ENCODE measurements at places on chromosomes 2 and 18.

DNA sequence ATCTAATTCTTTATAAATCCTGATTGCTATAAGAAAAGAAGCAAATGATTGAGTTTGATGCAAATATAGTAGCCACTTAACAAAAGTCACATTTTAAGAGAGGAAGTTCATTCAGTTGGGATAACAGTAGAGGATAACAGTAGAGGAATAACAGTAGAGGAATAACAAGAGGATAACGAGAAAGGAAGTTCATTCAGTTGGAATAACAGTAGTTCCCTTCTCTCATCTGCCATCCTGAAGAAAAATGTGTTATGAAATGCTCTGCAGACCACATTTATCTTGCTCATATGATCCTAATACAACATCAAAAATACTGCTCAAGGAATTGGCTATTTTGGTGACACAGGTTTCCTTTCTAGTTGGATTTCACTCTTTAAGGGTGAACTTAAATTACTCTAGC lies 105.3 kb upstream of the UNC80 start:
- no peak overlapping the region for H3K27ac ChIP-seq
- H3K4me1 ChIP-seq = no peaks in the 10 kb centered on the region
- no peak for DNase-seq
- no peaks in the 10 kb centered on the region for H3K36me3 ChIP-seq
- no peaks in the 10 kb centered on the region for H3K27me3 ChIP-seq

GRCh38 chr2:37472959-37473358 lies 128.5 kb downstream of the QPCT start:
- no peak for DNase-seq
- no peaks in the 10 kb centered on the region for H3K27me3 ChIP-seq
- H3K36me3 ChIP-seq = no peaks in the 10 kb centered on the region
- H3K27ac ChIP-seq = no peak overlapping the region
- no peaks in the 10 kb centered on the region for H3K4me1 ChIP-seq
- no peak overlapping the region for H3K4me3 ChIP-seq

- H3K4me3 ChIP-seq = no peak overlapping the region
- no peak for DNase-seq
- no peak overlapping the region for H3K27ac ChIP-seq
These were observed 226.1 kb downstream of the VAPA start for GRCh38 chr18:10139783-10140410.

- no peaks in the 10 kb centered on the region for H3K4me1 ChIP-seq
- H3K4me3 ChIP-seq = no peak overlapping the region
- no peak for DNase-seq
- no peaks in the 10 kb centered on the region for H3K27me3 ChIP-seq
- no peaks in the 10 kb centered on the region for H3K36me3 ChIP-seq
These were observed 50.6 kb downstream of the PSMD14 start for GRCh38 chr2:161358838-161359237.

GRCh38 chr2:65622951-65623535 lies 190.6 kb upstream of the SPRED2 start:
- H3K36me3 ChIP-seq = no peaks in the 10 kb centered on the region
- H3K27me3 ChIP-seq = no peaks in the 10 kb centered on the region
- H3K4me1 ChIP-seq = peaks cover 4% of the 10 kb centered on the region
- no peak for DNase-seq

GRCh38 chr18:79786786-79787526 lies 10.8 kb upstream of the KCNG2 start:
- H3K27ac ChIP-seq = no peak overlapping the region
- no peaks in the 10 kb centered on the region for H3K4me1 ChIP-seq
- no peak overlapping the region for H3K4me3 ChIP-seq
- H3K36me3 ChIP-seq = no peaks in the 10 kb centered on the region
- peaks cover 2% of the 10 kb centered on the region for H3K27me3 ChIP-seq

GRCh38 chr2:168814046-168814445 lies 11.6 kb downstream of the NOSTRIN start:
- no peaks in the 10 kb centered on the region for H3K27me3 ChIP-seq
- no peak for DNase-seq
- no peak overlapping the region for H3K27ac ChIP-seq
- H3K4me1 ChIP-seq = no peaks in the 10 kb centered on the region

- DNase-seq = no peak
- H3K27ac ChIP-seq = no peak overlapping the region
- H3K4me3 ChIP-seq = no peak overlapping the region
- H3K4me1 ChIP-seq = no peaks in the 10 kb centered on the region
These were observed 3.6 kb downstream of the IGFBP2 start for GRCh38 chr2:216636551-216637450.

DNA sequence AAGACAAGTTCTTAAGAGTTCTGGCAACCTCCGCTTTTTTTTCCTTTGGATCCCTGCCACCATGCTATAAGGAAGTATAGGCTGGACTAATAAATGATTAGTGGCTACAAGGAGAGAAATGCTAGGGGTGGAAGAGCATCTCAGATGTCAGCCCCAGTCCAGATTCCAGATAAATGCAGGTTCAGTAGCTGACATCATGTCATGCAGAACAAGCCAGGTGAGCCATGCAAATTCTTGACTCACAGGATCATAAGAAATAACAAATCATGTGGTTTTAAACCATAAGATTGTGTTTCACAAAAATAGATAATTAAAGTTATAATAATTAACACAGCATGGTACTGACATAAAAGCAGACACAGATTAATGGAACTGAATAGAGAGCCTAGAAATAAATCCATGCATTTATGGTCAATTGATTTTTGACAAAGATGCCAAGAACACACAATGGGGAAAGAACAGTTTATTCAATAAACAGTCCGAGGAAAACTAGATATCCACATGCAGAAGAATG lies 152.9 kb upstream of the SESTD1 start:
- no peak overlapping the region for H3K27ac ChIP-seq
- DNase-seq = no peak
- H3K36me3 ChIP-seq = no peaks in the 10 kb centered on the region
- no peaks in the 10 kb centered on the region for H3K4me1 ChIP-seq
- H3K27me3 ChIP-seq = no peaks in the 10 kb centered on the region
- H3K4me3 ChIP-seq = no peak overlapping the region

- H3K4me1 ChIP-seq = peaks cover 2% of the 10 kb centered on the region
- H3K36me3 ChIP-seq = no peaks in the 10 kb centered on the region
- H3K4me3 ChIP-seq = no peak overlapping the region
- no peaks in the 10 kb centered on the region for H3K27me3 ChIP-seq
These were observed 97.9 kb downstream of the SH3BP4 start for GRCh38 chr2:235049719-235050118.

Measured in GM12878 (cell line).